ENCODE measurements at places on chromosomes 11 and 22. TPM values are rescaled to one million over a fixed set of nuclear protein-coding genes. Genes with fewer than 3 reads are reported as not detected.

Gene C11orf86
- 0.64 TPM for total RNA-seq

- peak; percentile 75 for DNase-seq
These were observed 197.5 kb downstream of the IGLL1 start for GRCh38 chr22:23382428-23383218.

DNA sequence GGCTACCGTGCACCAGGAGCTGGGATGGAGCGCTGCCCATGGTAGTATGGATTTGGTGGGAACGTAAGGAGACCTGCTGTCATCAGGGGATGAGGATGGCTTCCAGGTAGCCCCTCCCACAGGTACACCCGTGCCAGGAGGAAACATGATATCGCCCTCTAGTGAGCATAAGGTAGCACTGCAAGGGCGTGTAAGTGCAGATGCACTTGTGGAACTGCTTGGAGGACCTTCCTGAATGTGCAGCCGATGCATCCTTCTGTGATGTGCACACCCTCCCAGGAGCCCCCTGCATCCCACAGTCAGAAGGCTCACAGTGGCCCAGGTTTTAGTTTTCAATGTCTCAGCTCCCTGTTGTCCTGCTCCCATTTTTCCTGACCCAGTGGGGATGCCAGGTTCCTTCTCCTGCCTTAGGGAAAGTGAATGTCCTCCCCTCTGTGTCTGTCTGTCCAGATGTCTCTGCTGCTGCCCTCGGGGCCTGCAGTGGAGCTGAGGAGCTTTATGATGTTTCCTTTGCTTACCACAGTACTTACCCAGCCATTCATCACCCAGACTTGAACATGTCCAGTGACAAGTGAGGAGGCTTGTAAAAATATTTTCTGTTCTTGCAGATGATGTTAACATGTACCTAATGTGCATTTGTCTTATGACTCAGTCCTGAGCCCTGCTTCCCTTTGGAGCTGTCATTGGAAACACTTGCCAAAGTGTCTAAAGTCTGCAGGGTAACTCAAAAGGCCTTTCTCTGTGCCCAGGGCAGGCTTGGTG, 49.2 kb downstream of the DBX1 start:
- no peak for DNase-seq

- DNase-seq: no peak
These were observed 6.7 kb downstream of the CEP295 start for GRCh38 chr11:93668171-93668570.

- DNase-seq: no peak
These were observed 78.5 kb downstream of the CACNG2 start for GRCh38 chr22:36625102-36625501.

- no peak for DNase-seq
These were observed 206.5 kb downstream of the FAM181B start for GRCh38 chr11:82527081-82527584.

DNA sequence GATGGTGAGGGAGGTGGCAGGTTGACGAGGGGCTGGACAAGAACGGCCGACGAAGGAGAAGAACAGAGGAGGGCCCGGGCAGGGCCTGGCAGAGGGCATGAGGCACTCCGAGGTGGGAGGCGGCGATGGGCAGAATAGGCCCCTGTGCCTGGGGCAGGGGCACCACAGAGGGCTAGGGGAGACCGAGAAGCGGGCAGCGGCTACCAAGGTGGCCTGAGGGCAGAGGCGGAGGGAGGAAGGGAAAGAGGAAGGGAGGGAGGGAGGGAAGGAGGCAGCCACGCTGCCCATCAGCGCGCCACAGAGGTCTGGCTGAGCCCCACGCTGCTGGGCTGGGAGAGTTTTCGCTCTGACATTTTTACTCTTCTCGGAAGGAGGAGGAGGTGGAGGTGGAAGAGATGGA, 11.3 kb downstream of the LSP1 start:
- no peak for DNase-seq

DNA sequence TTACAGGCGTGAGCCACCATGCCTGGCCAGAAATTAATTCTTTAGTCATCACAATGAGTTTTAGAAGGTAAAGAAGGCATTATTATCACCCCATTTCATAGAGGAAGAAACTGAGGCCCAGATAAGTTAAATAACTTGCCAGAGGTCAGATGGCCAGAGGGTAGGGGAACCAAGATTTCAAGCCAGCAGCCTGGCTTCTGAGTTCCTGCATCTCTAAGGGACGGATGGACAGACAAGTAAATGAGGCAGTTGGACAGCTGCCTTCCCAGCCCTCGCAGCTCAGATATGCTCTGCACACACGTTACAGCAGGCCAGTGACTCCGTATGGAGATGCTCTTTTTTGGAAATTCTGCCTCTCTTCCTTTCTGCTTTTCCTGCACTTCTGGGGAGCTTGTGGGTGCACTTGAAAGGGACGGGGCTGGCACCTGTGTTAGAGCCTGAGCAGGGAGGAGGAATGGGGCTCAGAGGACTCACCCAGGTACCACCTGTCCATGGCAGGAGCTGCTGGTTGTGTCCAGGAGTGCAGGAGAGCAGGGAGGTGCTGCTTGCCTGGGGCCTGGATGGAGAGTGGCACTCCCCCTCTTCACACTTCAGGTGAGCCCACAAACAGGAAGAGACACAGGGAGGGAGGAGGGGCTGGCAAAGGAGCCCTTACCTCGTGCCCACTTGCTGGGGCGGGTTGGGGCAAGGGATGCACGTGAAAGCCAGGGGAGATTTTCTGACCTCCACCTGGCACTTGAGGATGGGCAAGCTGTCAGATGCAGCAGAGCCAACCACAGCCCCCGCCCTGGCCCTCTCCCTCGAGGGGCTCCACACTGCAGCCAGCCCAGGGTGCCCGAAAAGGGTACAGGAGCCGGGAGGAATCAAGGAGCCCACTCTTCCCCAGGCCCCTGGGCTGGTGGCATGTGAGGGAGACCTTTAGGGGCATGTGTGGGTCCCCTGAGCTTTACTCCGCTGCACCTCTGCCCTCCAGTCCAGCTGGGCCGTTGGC, 3.3 kb upstream of the FXYD2 start:
- DNase-seq: peak; percentile 78
